ENCODE measurements at places on chromosomes 2 and 18. TPM values are rescaled to one million over a fixed set of nuclear protein-coding genes. Genes with fewer than 3 reads are reported as not detected.

GRCh38 chr2:71833855-71834560 is 313.7 kb downstream of the CYP26B1 start:
- DNase-seq = peak; percentile 92

- DNase-seq = no peak
Observed at GRCh38 chr2:84796798-84797197, 84.1 kb downstream of the TRABD2A start.

DNA sequence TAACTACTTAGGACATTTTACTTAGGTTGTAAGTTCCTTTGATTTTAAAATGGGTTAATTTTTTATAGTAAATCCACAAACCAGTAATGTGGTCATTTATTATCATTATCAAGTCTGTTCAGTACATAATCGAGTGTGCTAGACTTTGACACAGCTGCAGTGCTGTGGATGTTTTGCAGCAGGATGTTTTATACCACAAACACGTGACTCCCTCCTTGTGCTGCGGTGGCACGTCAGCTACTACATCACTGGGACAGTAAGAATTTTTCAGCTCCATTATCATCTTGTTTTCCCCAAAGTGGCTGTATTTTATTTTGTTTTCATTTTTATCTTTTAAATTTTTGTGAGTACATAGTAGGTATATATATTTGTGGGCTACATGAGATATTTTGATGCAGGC is 70.0 kb downstream of the ATP9B start:
- DNase-seq = no peak

- DNase-seq = no peak
Observed at GRCh38 chr2:144941743-144942488, 422.0 kb upstream of the ZEB2 start.

DNA sequence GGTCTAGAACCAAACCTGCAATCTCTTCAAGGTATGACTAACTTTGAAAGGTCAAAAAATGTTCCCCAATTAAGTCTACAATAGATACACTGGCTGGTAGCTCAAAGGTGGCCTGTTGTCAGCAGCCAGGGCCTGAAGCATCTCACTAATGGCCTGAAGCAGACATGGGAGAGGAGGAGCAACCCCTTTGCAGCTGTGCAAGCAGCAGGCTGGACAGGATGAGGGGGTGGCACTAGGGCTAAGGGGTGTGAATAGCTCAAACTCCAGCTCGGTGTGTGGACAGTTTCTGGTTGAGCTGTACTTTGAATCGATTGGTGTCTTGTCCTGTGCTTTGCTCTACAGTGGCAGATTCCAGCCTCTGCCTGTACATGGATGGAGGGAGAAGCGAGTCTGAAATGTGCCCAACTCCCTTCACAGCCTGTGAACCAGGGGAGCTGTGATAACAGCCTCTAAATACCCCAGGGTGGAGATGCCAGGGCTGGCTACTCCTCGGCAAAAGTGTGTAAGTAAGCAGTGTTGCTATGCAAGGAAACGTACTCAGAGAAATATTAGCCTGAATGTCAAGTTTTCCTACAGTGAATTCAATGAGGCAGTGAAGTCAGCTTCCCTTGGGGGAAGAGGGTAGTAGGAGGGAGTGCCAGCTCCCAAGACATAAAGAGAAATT is 34.7 kb upstream of the DTNB start:
- no peak for DNase-seq

DNA sequence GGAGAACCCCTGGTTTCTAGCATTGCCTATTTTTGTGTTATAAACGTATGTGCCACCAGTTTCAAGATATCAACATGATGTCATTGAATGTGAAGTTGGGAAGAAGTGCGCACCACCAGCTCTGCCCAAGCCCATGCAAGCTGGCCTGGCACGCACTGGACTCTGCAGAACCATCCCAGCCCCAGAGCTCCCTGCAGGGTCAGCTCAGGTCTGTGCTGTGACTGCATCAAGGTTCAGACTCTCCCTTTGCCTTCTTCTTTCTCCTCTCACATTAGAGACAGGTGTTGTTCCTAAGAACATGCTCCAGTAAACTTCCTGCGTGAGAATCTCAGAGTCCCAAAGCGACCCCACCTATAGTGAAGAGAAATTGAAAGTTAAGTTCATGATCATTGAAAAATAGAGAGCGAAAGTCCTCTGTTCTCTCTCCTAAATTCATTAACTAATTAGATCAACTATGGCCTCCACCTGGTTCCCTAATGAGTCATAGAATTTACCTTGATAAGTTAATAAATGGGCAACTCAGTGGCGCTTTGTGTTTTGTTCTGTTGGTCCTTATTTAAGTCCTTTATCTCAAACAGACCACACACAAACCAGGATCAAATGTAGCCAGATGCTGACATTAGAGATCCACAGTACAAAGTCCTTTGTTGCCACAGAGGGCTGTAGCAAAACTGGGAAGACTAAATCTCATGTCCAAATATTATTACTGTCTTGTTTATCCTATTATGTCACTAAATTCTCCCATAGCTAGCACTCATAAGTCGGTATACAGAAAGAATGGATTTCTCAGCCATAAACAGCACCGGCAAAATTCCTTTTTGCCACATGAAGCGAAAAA is 432.3 kb downstream of the STK39 start:
- DNase-seq = no peak

- no peak for DNase-seq
Observed at GRCh38 chr2:75549401-75550253, 11.1 kb downstream of the EVA1A start.

- no peak for DNase-seq
Observed at GRCh38 chr2:14577843-14578242, 54.7 kb upstream of the LRATD1 start.

DNA sequence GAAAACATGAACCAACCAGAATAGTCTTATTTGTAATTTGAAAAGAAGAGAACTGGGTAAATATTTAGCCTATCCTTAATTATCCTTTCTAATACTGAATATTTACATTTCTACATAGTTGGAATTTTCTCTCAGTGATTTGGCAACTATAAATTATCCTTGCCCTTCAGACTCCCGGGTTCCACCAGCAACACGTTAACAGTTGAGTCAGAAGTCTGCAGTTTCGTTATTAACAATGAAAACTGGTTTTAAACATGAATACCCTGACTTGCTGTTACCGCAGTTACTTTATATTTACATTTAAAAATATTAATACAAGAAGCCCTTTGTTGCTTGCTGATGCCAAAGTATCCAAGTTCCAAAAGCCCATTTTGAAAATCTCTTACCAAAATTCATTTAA is 673.0 kb downstream of the ARHGAP15 start:
- no peak for DNase-seq

DNA sequence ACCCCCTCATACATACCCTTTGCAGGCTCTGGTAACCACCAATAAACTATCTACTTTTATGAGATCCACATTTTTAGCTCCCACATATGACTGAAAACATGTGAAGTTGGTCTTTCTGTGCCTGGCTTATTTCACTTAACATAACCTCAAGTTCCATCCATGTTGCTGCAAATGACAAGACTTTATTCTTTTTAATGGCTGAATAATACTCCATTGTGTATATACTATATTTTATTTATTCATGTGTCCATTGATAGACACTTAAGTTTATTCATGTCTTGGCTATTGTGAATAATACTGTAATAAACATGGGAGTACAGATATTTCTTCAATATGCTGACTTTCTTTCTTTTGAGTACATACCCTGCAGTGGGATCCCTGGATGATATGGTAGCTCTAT is 45.9 kb downstream of the SCN7A start:
- DNase-seq = no peak

- peak; percentile 34 for DNase-seq
Observed at GRCh38 chr2:28347596-28347995, 45.1 kb upstream of the FOSL2 start.

GRCh38 chr2:219027511-219028055 is 13.7 kb downstream of the CFAP65 start:
- DNase-seq = no peak

DNA sequence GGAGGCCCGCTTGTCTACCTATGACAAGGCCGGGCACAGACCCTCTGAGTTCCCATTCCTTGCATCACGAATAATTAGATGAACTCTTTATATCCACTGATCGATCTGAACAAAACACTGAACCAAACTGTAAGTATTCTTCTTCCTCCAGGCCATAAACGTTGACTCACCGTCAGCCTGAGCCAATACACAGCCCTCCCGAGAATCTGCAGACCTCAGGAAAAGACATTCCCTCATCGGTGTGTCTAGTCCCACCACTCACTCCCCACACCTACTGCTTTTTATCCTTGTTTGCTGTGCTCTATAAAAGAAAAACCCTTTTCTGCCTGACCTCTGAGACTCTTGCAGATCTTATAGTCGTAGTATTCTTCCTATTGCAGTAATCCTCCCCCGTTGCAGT is 41.0 kb downstream of the TMEM87B start:
- no peak for DNase-seq

GPAT2 gene
- 1.1 TPM for polyA plus RNA-seq

EGR4 gene
- polyA plus RNA-seq = 0.48 TPM

INPP4A gene
- 5.1 TPM for polyA plus RNA-seq

MIB1 gene
- 3.7 TPM for polyA plus RNA-seq
